Cardiac fibroblast (primary cell): ENCODE measurements at places on chromosomes 7 and 10.

- DNase-seq = no peak
Measured at GRCh38 chr10:71520042-71520441, 123.3 kb downstream of the CDH23 start.

GRCh38 chr7:94700926-94701554, 45.1 kb upstream of the SGCE start:
- DNase-seq = peak; percentile 63

DNA sequence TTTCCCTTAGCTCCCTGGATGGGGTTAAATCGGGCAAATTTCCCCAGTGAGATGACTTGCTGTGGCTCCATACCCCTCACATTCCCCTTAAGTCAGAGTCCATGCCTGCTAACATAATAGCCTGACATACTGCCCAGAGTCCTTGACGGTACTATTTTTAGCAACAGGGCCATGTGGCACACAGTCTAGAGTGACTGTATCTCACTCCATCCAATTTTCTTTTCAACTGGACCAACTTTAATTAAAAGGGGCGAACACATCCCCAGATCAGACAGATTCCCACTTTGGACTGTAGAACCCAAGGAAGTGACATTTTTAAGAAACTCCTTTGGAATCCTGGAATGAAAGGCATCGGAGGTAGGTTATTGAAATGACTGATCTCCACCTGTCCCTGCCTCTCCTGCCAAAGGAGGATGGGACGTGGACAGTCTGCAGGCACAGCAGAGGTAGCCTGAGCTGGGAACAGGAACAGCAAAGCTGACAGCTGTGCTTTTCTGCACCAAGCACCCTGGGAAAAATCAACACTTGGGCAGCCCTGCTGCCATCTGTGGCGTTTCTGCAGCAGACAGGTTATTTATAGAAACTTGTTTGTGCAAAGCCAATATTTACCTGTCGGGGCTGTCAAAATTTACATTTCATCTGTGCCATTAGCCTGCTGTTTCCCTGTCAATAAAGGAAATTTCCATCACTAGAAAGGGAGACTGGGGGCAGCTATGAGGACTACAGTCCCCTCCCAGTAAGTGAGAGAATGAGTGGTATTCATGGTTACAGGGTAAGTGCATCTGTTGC, 221.5 kb upstream of the AOAH start:
- DNase-seq = no peak

- DNase-seq = no peak
Measured at GRCh38 chr7:85061456-85061855, 125.4 kb downstream of the SEMA3D start.

GRCh38 chr7:133940368-133940767, 186.8 kb upstream of the LRGUK start:
- no peak for DNase-seq

- DNase-seq = peak; percentile 58
Measured at GRCh38 chr7:116984917-116985316, 31.6 kb downstream of the ST7 start.

DNA sequence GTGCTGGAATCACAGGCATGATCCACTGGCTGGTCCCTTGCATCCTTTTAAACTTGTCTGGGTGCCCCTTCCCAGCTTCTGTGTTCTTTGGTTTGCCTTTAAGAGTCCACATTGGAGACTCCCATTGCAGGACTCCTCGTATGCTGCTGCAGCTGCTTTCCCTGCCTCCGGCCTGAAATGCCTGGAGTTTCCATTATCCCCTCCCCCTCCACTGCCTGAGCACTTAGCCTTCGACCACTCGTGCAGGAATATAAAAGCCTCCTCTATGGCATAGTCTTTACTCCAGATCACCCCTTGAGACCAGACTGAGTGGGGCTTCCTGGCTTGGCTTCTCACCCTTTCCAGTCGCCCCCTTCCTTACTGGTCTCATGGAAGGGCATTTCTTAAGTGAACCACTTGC, 80.2 kb downstream of the RHOBTB1 start:
- DNase-seq = no peak

GRCh38 chr7:109898-110556, 82.3 kb upstream of the FAM20C start:
- no peak for DNase-seq

- peak; percentile 89 for DNase-seq
Measured at GRCh38 chr7:122092964-122093797, 50.9 kb downstream of the AASS start.

DNA sequence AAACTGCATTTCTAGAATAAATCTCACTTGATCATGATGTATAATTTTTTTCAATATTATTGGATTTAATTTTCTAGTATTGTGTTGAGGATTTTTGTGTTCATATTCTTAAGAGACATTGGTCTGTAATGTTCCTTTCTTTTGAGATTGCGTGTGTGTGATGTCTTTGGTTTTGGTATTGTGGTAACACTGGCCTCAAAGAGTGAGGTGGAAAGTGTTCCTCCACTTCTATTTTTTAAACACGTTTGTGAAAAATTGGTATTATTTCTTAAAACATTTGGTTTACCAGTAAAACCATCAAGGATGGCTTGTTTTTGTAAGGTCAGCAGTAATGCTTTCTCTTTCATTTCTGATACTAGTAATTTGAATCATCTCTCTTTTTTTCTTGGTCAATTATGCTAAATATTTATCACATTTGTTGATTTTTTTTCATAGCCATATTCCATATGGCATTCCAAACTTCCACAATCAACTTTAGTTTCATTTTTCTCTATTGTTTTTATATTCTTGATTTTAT, 290.2 kb upstream of the CDC14C start:
- no peak for DNase-seq
